Upper lobe of left lung (tissue), 6 donors: ENCODE measurements at places on chromosomes 7 and 10. TPM values are rescaled to one million over a fixed set of nuclear protein-coding genes. Genes with fewer than 3 reads are reported as not detected.

The CHRM2 gene
- 1.3 TPM for total RNA-seq

GRCh38 chr7:112784603-112785002 lies 5.6 kb downstream of the TMEM168 start:
- DNase-seq, result no peak

The CCDC146 gene
- total RNA-seq, result 9.3 TPM

- peak; percentile 73 for DNase-seq
Observed at GRCh38 chr7:27165089-27165995, at the start of gene HOXA9. Gene HOXA9 (minus strand): TSS chr7:27165537. CDS start chr7:27165457, 80 bp downstream.

- peak; percentile 49 for DNase-seq
Observed at GRCh38 chr7:70856901-70857630, 274.9 kb upstream of the GALNT17 start.

DNA sequence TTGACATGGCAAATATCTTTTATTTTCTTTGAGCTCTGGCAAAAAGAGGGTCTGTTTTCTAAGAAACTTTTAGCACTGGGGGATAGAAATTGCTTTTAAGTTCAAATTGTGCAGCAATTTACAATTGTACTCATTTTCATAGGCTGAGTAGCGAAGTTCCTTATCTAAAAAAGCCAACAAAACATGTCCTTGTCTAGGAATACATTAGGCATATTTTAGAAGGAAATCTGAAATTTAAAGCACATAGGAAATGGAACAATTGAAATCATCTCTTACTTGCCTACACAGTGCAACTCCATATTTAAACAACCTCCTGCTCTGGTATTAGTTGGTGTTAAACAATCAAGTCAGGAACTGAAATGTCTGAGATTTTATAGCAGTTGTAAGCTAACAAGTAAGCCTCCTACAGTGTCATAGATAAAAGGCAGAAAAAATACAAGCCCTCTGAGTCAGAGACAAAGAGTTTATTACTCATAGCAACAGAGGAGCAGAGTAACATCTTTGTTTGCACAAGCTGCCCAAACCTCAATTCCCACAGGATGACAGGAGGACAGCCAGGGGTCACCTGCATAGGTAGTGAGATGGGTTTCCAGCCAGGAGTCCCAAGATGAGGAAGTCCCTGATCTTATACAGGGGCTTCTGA lies 280.2 kb upstream of the HGF start:
- DNase-seq, result no peak

The CUZD1 gene
- total RNA-seq, result not detected

DNA sequence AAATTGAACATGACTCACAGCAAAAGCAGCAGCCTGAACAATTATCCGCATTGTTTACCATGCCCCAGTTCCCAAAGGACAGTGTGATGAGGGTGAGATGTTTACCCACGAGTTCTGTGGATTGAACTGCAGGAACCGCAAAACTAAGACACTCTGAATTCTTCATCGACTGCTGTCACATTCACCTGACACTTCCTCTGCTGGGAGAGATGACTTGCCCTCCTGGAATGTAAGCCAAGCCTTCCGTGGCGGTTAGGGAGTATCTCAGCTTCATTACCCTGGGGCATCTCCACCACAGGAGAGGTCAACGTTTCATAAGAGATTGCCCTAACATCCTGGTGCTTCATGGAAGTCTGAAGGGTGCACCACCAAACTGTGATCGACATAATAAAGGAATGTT lies 374.6 kb upstream of the ADARB2 start:
- no peak for DNase-seq

The GPR85 gene
- not detected for total RNA-seq

- DNase-seq, result no peak
Observed at GRCh38 chr7:750111-750905, 23.2 kb upstream of the PRKAR1B start.

DNA sequence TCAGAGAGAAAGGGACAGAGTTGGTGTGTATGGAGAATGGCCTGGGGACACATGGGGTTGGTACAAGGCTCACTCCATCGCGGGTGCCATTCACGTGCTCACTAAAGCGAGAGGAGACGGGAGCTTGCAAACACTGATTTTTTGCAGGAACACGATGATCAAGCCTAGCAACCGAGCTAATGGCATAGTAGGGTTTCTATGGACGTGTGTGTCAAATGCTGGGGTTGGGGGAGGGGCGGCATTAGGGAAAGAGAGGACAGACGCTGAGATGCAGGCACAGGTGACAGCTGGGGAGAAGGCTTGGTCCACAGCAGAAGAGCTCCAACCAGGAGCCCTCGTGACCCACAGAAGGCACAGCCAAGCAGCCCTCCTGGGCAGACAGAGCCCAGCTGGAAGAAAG lies 33.9 kb downstream of the RCC1L start:
- no peak for DNase-seq

- DNase-seq, result no peak
Observed at GRCh38 chr10:77205135-77205534, 432.5 kb downstream of the KCNMA1 start.

GRCh38 chr7:77702968-77703472 lies 6.8 kb downstream of the RSBN1L start:
- DNase-seq, result no peak

DNA sequence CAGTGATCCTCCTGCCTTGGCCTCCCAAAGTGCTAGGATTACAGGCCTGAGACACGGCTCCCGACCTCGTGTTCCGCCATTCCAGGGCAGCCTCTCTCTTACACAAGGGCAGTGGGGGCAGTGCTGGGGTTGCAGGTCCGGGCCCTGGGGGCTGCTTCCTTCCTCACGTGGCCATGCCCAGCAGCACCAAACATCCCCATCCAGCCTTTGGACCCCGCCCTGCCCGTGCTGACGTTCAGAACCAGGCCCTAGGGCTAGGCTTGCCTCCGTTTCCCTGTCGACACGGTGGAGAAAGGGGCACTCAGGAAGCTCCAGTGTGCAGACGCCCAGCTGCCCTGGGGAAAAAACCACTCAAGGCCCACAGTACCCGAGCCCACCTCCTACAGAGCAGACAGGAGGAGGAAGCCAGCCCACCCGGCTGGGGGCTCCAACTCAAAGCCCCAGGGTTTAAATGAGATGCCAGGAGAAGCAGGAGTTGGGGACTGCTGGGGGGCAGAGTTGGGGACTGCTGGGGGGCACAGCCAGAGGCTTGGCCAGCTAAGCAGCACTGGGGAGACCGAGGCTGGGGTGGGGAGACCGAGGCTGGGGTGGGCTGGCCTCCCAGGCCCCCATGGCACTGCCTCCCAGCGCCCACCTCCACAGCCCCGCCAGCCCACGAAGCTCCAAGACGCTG lies 35.9 kb downstream of the ADAP1 start:
- peak; percentile 54 for DNase-seq

The PLOD3 gene
- total RNA-seq, result 67.0 TPM

DNA sequence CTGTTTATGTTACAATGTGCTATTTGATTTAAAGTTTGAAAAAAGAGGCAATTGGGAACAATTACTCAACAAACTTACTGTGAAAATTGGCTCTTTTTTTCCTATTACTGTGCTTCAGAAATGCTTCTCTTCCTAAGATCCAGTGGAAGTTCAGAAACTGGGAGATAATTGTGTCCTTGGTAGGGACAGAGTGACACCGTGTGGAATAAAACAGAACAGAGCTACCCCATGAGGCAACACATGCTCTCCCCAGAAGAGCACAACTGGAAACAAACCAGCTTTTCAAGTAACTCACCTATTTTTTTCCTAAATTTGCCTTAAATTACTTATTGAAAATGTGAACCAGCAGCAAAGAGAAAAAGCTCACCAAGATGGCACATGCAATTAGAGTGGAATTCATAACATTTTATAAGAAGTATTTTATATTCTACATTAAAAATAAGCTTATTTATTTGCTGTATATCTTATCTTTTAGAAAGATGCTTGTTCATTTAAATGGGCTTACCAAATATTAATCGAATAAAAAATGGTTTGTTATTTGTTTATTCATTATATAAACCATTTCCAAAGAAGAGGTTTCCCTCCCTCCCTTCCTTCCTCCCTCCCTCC lies 346.1 kb upstream of the ANKRD30A start:
- no peak for DNase-seq

The SVOPL gene
- not detected for total RNA-seq

GRCh38 chr7:148729984-148730733 lies 31.5 kb downstream of the CUL1 start:
- DNase-seq, result no peak

DNA sequence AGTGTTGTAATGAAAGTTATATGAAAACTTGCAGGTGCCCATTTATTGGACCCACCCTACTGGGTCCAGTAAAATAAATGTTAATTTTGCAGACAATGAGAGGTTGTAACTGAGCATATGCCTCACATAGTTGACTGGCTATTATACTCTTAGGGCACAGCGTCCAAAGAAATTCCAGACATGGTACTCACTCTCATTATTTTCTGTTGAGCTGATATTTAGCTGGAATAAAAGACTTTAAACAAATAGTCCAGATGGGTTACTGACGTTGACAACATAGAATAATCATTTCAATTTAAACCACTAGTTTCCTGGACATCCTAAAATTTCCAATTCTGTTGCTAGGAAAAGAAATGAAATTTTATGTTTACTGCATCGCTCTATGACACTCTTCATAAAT lies 174.5 kb downstream of the ZNF365 start:
- no peak for DNase-seq

The CDNF gene
- 1.7 TPM for total RNA-seq

- peak; percentile 37 for DNase-seq
Observed at GRCh38 chr10:79052291-79053080, 16.3 kb upstream of the ZMIZ1 start.

DNA sequence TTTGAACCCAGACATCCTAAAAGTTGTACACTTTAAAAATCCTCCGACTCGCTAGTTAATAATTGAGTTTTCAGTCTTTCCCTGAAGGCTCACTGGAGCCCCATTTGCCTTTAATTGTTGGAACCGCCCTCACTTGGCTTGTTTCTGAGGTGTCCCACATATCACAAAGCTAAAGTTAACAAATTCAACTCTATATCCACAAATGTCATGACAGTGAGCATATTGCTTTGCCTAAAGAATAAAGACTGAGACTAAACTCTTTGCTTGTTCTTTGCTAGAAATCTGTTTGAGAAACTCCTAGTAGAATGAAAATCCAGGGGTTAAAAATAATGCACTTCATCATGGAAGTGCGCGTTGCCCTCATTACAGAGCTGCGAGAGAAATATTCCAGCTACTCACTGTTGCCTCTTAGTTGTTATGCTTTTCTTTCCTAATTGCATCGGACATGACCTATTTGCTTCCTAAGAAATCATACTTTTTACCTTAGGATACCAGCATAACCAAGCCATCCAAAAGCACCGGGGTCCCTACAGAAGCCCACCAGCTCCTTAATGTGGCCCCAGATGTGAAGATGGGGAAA lies 752 bp downstream of the THSD7A start:
- DNase-seq, result no peak

The HYAL4 gene
- total RNA-seq, result not detected

- no peak for DNase-seq
Observed at GRCh38 chr10:13496164-13496563, 32.6 kb downstream of the BEND7 start.

The STYXL1 gene
- total RNA-seq, result 11.1 TPM

The MOGAT3 gene
- not detected for total RNA-seq

- DNase-seq, result no peak
Observed at GRCh38 chr10:121469797-121470606, 128.2 kb downstream of the FGFR2 start.

GRCh38 chr7:74581916-74582440 lies 75.5 kb upstream of the GTF2I start:
- DNase-seq, result no peak

The RPEL1 gene
- not detected for total RNA-seq

- peak; percentile 85 for DNase-seq
Observed at GRCh38 chr7:144842377-144842851, 6.6 kb upstream of the TPK1 start.

DNA sequence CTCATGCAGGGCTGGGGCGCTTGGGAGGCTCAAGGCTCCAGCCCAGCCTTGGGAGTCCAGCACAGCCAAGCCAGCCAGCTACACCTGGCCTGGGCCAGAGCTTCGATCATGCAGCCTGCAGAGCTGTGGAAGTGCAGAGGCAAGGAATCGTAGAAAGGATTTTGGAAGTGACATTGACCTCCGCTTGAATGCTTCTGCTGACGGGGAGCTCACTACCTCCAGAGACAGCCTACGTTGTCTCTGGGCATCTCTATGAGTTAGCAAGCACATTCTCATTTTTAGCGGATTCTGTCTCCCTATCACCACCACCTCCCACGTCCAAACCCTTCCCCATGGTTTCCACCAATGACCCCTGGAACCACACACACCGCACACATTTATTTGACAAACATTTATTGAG lies 88.5 kb downstream of the MICALL2 start:
- no peak for DNase-seq

DNA sequence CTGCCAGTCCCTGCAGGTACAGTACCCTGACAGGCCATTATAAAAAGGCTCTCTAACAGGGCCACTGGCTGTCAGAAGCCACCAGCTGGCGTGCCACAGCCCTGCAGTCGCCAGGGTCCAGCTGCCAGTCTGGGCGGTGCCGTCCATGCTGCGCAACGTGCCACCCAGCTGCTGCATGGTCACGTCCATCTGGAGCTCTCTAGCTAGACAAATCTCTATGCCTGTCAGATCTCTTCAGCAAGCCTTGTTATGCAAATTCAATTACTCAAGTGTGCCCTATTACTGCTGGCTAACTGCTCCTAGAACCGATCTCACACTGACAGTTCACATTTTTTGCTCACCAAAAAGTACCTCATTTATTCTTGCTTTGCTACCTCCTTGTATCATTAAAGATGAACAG lies 75.9 kb downstream of the HIBADH start:
- peak; percentile 80 for DNase-seq

The IRF5 gene
- total RNA-seq, result 26.8 TPM

GRCh38 chr7:91424371-91424770 lies 160.1 kb downstream of the FZD1 start:
- DNase-seq, result no peak

- DNase-seq, result no peak
Observed at GRCh38 chr7:134654104-134654775, 7.6 kb downstream of the BPGM start.

- DNase-seq, result peak; percentile 7
Observed at GRCh38 chr7:68224041-68224741, 1227.6 kb downstream of the TYW1 start.

GRCh38 chr10:86023336-86023735 lies 343.3 kb downstream of the GRID1 start:
- no peak for DNase-seq

- peak; percentile 93 for DNase-seq
Observed at GRCh38 chr7:100837099-100837836, 9.9 kb upstream of the EPHB4 start.

GRCh38 chr7:51182636-51183166 lies 133.9 kb downstream of the COBL start:
- DNase-seq, result no peak

The NPC1L1 gene
- total RNA-seq, result not detected

DNA sequence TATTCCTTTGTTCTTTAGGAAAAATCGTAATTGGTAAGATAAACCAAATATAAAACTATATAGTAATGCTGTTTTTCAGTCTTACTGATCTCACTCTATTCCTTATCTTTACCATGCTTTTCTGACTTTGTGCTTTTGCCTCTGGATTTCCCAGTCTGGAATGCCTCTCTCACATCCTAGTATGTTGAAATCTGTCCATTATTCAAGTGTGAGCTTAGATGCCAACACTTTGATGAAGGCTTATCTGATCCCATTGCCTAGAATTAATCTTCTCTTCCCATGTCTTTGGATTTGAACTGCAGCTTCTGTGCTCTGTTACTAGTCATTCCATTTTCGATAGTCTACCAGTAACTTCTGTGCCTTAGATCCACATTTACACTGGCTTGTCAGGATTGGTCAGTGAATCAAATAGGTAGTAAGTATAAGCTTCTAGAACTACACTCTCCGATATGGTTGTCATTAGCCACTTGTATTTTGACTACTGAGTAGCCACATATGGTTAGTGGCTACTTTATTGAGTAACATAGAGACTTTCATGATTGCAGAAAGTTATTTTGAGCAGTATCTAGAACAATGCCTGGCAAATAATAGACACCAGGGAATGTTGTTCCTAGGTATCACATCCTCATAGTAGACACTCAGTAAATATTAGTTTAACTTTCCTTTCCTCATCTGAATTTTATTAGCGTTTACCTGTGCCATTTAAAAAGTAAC lies 92.9 kb downstream of the BMPR1A start:
- DNase-seq, result no peak
